H1 (cell line): ENCODE measurements at places on chromosomes 5 and 9. TPM values are rescaled to one million over a fixed set of nuclear protein-coding genes. Genes with fewer than 3 reads are reported as not detected.

The PCDHA6 gene
- 6.5 and 7.1 TPM in 2 replicates for total RNA-seq

- no peak for DNase-seq
Observed at GRCh38 chr9:118975736-118976135, 393.5 kb downstream of the BRINP1 start.

The ENTPD2 gene
- 3.2 and 3.8 TPM in 2 replicates for total RNA-seq

The DEPDC1B gene
- 64.9 and 67.4 TPM in 2 replicates for total RNA-seq

- no peak for DNase-seq
Observed at GRCh38 chr5:109278141-109278540, 131.6 kb downstream of the PJA2 start.

- DNase-seq = no peak
Observed at GRCh38 chr5:138903130-138903775, 28.1 kb upstream of the LRRTM2 start.

The SGCD gene
- total RNA-seq = 0.04 and 0.13 TPM in 2 replicates

GRCh38 chr9:134671341-134672113 is 29.9 kb downstream of the COL5A1 start:
- DNase-seq = no peak

- peak; percentile 55 for DNase-seq
Observed at GRCh38 chr5:76425928-76426804, 23.1 kb downstream of the IQGAP2 start.

The C5orf47 gene
- 0.29 TPM in 1 of 2 replicates, not detected in the other for total RNA-seq

The OBP2B gene
- not detected in 2 replicates for total RNA-seq

- no peak for DNase-seq
Observed at GRCh38 chr9:72856972-72857623, 95.8 kb downstream of the ALDH1A1 start.

DNA sequence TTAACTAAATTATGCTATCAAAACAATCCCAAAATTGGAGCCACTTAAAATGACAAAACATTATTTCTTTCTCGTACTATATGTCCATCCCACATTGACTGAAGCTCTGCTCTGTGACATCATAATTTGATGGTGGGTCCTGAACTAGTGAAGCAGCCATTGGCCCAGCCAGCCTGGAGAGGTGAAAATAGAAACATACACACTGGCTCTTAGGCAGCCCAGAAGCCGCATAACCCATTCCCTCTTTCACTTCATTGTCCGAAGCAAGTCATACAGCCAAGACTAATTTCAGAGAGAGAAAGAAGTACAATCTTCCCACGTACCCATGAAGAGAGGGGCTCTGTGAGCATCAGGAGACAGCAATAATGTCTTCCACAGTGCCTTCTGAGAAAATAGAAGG is 342.5 kb downstream of the NFIB start:
- DNase-seq = no peak

The OGN gene
- not detected in 2 replicates for total RNA-seq

DNA sequence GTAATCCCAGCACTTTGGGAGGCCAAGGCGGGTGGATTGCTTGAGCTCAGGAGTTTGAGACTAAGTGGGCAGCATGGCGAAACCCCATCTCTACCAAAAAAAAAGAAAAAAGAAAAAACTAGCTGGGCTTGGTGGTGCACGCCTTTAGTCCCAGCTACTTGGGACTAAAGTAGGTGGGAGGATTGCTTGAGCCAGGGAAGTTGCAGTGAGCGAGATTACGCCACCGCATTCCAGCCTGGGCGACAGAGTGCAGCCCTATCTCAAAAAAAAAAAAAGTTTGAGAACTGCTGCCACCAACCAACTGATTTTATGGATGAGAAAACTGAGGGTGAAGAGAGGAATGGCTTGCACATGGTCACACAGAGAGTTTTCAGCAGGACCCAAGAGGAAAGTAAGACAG is 175.1 kb downstream of the DOCK8 start:
- DNase-seq = no peak

DNA sequence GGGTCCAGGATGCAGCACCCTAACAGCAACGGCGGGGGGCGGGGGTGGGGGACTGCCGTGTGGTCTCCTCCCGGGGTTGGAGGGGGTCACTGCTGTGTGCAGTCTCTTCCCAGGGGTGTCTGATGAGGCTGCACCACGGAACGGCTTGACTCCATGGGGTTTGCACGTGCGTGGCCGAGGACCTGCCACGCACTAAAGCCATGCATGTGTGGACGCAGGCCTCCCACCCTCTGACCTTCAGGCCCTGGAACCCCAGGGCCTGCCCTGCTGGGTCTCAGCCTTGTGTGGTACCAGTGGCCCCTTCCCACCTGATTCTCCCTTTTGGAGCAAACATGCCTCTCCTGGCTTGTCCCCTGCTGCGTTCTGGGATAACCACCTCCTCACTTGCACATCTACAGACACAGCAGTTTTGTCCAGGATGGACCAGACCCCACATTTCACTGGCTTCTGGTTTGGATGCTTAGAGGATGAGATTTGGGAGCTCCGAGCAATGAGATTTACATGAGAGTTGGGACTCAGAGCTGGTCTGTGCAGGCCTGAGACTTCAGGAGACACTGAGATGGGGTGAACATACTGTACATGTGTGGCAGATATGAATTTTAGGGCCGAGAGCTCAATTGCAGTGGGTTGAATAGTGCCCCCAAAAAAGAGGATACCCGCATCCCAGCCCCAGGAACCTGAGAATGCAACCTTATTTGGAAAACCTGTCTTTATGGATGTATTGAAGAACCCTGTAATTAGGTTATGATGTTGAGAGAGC is 45.8 kb downstream of the SLC12A7 start:
- no peak for DNase-seq

The CMYA5 gene
- total RNA-seq = 0.65 and 0.95 TPM in 2 replicates

The PPP2R2B gene
- total RNA-seq = 36.6 and 37.1 TPM in 2 replicates

- DNase-seq = no peak
Observed at GRCh38 chr5:171707442-171707792, 78.2 kb upstream of the SMIM23 start.

- no peak for DNase-seq
Observed at GRCh38 chr9:93899609-93900435, 55.3 kb downstream of the BARX1 start.

- no peak for DNase-seq
Observed at GRCh38 chr9:130172161-130172857, at the start of gene NCS1. NCS1 (plus strand) TSS chr9:130172404; CDS start chr9:130172664, 260 bp downstream.

The SH3TC2 gene
- 0.77 and 0.80 TPM in 2 replicates for total RNA-seq

The EDIL3 gene
- total RNA-seq = 41.7 and 47.2 TPM in 2 replicates

GRCh38 chr9:114497236-114497635 is 8.0 kb downstream of the WHRN start:
- no peak for DNase-seq

- no peak for DNase-seq
Observed at GRCh38 chr5:172065431-172066065, 59.1 kb upstream of the FBXW11 start.

DNA sequence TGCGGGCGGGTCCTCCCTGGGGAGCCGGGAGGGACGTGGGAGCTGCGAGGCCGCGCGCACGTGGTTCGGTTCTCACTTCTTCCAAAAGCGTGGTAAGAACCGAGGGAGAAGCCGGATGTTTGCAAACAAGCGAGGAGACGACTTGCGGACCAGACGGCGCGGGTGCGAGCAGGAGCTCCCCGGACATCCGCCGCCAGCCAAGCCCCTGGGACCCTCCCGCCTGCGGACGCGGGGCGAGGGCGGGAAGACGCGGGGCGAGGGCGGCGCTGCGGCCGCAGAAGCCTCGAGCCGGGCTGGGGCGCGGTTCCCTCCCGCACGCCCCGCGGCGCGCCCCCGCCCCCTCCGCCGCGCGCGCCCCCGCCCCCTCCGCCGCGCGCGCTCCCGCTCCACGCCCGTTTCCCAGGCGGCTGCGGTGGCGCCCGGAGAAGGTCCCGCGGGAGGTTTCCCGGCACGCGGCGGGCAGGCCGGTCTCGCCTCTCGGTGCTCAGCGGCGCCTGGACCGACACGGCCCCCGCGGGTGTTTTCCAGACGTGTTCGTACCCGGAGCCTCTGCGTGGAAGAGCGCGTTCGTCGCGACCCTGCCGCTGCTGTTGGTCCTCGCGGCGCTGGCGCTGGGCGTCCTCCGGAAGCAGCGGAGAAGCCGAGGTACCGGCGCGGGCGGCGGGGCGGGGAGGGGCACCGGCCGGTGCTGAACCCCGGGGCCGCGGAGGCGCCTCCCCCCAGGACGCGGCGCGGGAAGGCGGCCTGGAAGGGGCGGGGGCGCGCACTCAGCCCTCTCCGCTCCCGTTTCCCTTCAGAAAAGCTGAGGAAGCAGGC is 12.8 kb downstream of the BTNL9 start:
- peak; percentile 70 for DNase-seq

DNA sequence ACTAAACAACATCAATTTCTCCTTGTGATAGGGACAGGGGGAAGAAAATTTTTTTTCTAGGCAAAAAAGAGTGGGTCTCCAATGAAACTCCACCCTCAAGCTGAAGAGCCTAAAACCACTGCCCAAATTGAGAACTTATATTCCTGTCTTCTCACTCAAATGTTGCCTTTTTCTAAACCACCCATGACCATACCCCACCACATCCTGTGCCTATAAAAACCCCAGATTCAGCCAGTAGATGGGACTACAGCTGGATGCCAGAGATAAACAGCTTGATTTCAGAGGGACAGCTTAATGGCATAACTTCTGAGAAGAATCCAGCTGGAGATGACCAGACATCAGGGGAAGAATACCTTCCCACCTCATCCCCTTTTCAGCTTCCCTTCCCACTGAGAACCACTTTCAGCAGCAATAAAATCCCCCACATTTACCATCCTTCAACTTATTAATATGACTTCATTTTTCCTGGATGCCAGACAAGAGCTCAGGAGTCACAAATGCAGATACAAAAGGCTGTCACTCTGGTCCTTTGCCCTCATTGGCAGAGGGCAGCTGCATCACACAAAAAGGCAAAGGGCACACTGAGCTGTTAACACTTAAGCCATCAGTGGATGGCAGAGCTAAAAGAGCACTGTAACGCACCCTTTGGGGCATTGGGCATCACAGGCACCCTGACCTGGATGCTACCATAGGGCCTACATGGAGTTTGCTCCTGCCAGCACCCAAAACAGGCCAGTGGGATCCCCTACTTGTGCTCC is 972.5 kb upstream of the CTNND2 start:
- no peak for DNase-seq

DNA sequence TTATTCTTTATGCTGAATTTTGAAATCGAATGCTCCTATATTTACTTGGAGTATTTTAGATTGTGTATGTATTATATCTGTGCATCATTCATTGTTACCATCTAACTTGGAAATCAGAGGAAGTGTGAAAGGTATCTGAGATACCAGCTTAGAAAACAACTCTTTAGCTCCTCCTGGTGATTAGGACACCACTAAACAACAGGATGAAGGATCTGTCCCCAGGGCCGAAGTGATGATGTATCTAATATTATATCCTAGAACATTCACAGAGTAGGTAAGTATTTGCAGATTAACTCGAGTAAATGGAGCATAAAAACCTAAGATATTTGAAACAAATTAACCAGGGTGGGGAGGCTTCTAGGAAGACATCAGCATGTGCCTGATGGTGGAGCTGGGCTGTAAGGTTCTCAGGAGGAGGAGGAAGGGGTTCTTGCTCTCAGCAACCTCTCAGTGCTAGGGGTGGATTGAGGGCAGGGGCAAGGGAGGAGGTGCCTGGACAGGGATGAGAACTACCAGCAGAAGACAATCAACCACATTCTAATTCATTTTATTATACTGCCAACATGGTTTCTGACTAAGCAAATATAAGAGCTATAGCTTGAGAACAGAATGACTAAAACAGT is 2.6 kb upstream of the NFIL3 start:
- DNase-seq = no peak

DNA sequence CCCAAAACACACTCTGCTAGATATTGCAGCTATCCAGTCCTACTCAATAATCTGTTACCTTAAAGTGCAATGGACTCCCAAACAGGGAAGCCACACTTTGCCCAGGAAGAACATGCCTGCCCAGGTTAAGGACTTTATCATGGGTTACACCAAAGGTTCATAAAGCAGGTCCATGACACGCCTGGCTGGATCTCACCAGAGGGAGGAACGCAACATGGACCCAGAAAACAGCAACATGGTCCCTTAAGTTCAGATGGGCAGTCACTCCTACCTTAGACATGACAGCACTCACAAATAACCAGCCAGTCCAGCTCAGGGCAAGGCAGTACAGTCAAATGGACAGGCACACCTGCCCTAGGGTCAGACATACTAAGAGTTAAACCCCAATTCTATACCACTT is 3.8 kb downstream of the P4HA2 start:
- no peak for DNase-seq

GRCh38 chr5:59922220-59922619 is 28.7 kb upstream of the PDE4D start:
- DNase-seq = no peak

GRCh38 chr9:1606253-1606652 is 408.9 kb upstream of the SMARCA2 start:
- no peak for DNase-seq

The PRRC1 gene
- 78.6 and 79.0 TPM in 2 replicates for total RNA-seq

DNA sequence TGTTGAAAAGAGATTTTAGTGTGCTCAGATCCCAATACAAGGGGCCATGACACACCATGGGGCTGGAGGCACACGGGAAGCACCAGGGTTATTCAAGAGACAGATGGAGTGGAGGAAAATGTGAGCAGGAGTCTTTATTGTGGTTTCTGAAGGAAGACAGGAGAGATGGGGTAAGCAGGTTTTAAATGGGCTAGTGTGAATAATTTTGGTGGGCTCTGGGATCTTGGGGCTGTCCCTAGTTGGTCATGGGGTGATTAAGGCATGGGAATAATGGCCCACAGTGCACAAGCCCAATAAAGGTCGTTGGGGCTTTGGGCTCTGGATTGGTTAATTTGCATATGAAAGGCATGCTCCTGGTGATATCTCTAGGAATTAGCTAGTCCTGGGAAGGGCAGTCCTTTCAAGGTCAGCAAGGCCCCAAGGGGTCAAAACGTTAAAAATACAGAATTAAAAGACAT is 3.6 kb upstream of the SCGB3A2 start:
- DNase-seq = no peak

GRCh38 chr5:143649937-143650621 is 161.9 kb upstream of the HMHB1 start:
- DNase-seq = no peak

The FOXD4 gene
- 0.25 TPM in 1 of 2 replicates, not detected in the other for total RNA-seq

- no peak for DNase-seq
Observed at GRCh38 chr9:85895685-85896084, 45.3 kb upstream of the NAA35 start.

DNA sequence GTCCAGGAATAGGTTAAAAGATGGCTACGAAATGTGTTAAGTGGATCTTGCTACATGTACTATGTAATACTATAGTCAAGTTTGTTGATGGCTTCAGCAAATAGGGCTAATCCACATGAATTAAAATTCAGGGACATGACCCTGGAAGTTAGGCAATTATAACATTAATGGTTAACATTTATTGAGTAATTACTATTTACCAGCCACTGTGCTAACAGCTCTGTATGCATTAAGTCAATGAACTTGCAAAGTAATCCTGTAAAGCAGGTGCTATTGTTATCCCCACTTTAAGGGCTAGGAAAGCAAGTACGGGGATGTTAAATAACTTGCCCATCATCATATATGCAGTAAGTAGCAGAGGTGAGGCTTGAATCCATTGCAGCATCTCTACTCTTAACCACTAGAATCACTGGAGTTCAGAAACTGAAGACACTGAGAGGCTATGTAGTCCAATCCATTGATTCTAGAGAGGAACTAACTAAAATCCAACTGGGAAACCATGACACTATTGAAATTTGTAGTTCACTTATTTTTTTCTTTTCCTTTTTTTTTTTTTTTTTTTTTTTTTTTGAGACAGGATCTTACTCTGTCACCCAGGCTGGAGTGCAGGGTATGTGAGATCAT is 77.5 kb upstream of the SPINK5 start:
- DNase-seq = no peak

The GOLGA1 gene
- total RNA-seq = 6.5 and 9.6 TPM in 2 replicates

GRCh38 chr5:114055318-114056184 is 306.3 kb upstream of the KCNN2 start:
- DNase-seq = peak; percentile 44

The ADAMTS16 gene
- 14.6 and 16.0 TPM in 2 replicates for total RNA-seq
